Activated CD4-positive, alpha-beta T cell treated with anti-CD3 and anti-CD28 coated beads, Interleukin-2, amount 50 U/mL, for 24 hours (primary cell): ENCODE measurements at places on chromosomes 3 and 15.

GRCh38 chr3:115165266-115165665 lies 18.2 kb upstream of the ZBTB20 start:
- no peak for DNase-seq

GRCh38 chr15:56082263-56082761 lies 88.9 kb upstream of the NEDD4 start:
- DNase-seq, result no peak

DNA sequence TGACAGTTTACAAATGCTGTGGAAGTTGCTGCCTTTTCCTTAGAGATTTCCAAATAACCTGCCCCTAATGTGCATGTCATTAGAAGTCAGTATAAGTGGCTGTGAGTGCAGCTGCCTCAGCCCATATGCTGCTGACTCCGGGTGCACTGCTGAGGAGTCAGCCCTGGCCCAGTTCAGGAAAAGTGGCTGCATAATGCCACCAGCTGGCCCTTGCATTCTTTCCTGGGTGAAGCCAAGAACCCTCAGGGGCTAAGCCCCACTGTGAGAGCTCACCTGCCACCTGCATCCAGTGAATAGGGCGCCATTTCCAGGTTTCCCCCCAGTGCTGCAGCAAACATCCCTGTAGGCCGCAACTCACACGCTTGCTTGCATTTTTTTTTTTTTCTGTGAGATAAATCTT lies 139.9 kb downstream of the TJP1 start:
- DNase-seq, result no peak

DNA sequence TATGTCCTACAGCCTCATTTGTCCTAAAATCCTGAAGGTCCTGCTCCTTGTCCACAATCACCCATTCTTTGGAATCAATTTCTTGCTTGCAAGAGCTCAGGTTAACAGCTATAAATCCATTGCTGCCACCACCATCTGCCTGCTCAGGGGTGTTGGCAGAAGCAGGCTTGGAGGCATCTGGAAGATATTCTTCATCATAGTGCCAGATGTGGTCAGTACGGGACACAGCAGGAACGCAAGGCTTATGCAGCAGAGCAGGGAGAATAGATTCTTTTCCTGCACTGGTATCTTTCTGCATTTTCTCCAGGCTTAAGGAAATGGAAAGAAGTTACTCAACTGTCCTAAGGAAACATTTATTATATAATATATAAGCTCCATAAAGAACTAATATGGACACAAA lies 38.5 kb upstream of the CDAN1 start:
- DNase-seq, result no peak

GRCh38 chr3:4904811-4905695 lies 74.2 kb upstream of the BHLHE40 start:
- DNase-seq, result no peak

GRCh38 chr15:39181940-39182339 lies 398.9 kb upstream of the THBS1 start:
- no peak for DNase-seq

- DNase-seq, result no peak
Observed at GRCh38 chr3:121894301-121894990, at the start of gene SLC15A2. Gene SLC15A2 (plus strand): TSS chr3:121894401. CDS start chr3:121894477, 76 bp downstream.

DNA sequence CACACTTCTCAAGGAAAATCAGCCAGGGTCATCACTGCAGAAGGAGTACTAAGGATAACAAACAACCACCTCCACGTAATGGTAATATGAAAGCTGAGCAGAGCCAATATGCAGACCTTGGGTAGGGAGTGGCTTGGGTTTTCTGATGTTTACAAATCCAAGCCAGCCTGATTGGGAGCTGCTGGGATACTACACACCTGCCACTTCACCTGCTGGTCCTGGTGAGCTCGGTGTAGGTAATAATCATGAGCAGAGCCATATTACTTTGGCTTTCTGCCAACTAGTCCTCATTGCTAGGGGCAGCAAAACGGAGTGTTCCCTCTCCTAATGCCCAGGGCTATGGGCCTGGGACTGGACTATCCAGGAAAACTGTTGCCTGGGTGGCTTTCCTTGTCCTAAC lies 433.5 kb upstream of the PPP2R3A start:
- no peak for DNase-seq

DNA sequence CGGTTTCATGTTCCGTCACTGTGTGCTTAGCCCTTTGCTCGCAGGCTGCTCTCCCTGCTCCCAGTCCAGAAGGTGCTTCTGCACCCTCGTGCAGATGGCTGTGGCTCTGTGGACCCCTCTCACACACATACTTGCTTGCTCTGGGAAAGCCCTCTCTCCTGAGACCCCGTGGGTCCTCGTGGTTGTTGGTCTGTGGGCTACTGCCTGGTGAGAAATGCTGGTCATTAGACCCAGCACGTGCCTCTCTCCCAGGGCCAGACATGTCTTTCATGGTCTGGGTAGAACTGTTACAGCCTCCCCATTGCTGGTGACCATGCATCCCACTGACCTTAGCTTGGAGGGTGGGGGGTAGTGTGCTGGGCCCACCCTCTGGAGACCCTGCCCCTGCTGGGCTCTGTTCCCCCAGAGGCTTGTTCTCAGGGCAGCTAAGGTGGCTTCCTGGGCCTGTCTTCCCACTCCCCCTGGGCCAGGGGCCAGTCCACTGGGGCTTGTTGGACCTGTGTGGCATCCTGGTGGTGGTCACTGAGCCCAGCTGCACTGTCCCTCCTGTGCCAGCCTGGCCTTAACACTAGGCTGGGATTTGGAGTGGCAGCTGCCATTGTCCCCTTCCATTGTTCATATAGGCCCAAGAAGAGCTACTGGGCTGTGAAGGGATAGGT lies 10.6 kb downstream of the C15orf39 start:
- DNase-seq, result no peak

GRCh38 chr15:69081310-69082004 lies 67.0 kb downstream of the NOX5 start:
- no peak for DNase-seq

GRCh38 chr3:29852767-29853166 lies 571.9 kb downstream of the RBMS3 start:
- no peak for DNase-seq

DNA sequence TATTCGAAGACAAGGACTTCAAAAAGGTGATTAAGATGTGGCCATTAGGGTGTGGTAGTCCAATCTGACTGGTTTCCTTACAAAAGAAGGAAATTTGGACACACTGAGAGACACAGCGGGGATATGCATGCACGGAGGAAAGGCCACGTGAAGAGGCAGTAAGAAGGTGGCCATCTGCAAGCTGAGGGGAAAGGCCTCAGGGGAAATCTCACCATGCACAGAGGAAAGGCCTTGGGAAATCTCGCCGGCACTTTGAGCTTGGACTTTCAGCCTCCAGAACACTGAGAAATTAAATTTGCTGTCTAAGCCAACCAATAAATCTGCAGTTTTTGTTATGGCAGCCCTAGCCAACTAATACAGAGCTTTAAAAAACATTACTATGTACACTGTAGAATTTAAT lies 78.8 kb downstream of the DLG1 start:
- DNase-seq, result no peak

- DNase-seq, result no peak
Observed at GRCh38 chr3:53101956-53102355, 28.3 kb downstream of the RFT1 start.

- DNase-seq, result no peak
Observed at GRCh38 chr15:76285241-76285825, 25.9 kb downstream of the ETFA start.

GRCh38 chr3:125179884-125180240 lies 32.7 kb downstream of the SLC12A8 start:
- no peak for DNase-seq

GRCh38 chr15:93159930-93160329 lies 70.9 kb upstream of the RGMA start:
- DNase-seq, result no peak

GRCh38 chr15:39946862-39947261 lies 12.9 kb downstream of the EIF2AK4 start:
- DNase-seq, result no peak

DNA sequence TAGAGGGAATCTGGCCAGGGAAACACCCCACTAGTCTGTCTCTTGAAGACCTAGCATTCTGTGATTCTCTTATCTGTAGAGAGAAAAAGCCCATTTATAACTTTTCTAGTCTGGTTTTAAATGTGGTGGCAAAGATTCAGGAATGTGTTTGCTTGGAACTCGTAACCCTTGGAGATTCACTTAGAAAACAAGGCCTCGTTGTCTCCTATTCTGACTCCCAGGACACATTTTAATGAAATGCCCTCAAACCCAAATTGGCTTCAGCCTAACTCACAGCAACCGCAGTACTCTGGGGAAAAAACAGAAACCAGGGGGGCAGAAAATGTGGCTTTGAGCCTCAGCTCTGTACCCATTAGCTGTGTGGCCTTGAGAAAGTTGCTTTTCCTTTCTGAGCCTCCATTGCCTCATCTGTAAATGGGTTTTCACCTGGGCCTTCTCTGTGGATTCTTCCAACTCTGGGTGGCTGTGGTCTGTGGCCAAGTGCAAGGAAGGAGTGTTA lies 36.5 kb downstream of the RPLP1 start:
- no peak for DNase-seq

DNA sequence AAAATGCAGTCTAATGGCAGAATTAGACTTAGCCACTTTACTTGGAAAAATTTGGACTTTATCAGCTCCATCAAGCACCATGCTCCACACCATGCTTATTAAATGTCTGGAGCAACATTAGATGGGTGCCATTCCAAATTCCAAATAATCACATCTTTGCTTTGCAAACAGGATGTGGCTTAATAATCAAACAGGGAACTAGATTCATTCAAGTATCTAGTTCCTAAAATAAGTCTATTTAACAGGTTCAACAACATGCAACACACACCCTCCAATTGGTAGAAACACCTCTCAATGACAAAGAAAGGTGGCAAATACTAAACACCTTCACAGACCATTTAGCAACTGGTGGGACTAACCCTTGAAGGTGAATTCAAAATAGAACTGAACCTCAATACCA lies 3.5 kb downstream of the HEXA start:
- DNase-seq, result no peak

DNA sequence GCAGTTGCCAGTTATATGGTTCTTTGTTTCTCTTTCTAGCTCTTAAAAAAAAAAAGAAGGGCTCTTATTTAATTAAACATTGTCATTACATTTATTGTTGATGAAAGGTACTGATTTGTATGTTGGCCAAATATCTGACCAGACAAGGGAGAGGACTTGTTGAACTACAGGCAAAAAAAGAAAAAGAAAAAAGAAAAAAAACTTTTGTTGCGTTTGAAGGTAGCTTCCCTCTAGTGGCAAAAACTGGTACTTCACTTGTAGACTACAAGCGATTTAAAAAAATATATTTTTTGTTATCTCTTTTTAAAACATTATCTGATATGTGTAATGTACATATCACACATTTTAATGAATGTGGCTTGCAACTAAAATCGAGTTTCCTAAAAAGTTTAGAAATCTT lies 280.6 kb downstream of the ROBO2 start:
- no peak for DNase-seq

GRCh38 chr3:13217736-13218540 lies 144.7 kb upstream of the IQSEC1 start:
- no peak for DNase-seq

- no peak for DNase-seq
Observed at GRCh38 chr3:156718622-156719306, 44.4 kb downstream of the TIPARP start.

DNA sequence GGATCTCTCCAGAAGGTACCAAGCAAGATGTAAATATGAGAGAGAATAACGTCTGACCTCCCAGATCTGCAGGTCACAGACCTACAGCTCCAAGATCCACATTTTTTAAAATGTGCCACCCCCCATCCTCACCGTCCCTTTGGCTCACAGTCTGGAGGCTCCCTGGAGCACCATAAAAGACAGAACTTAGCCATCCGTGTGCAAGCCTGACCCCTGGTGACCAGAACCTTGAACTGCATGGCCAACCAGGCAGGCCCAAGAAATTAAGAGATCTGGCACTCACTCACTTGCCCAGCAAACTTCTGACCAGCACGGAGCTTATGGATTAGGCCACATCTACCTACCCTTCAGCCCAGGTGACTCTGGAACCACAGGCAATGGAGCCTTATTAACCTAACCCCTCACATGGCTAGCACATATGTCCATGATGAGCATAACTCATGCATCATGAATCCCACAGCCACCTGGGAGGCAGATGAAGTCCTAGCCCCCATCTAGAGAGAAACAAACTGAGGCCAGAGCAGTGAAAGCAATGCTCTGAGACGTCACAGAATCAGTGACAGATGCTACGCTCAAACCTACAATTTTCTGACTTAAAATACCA lies 275.3 kb downstream of the UACA start:
- DNase-seq, result peak; percentile 68

DNA sequence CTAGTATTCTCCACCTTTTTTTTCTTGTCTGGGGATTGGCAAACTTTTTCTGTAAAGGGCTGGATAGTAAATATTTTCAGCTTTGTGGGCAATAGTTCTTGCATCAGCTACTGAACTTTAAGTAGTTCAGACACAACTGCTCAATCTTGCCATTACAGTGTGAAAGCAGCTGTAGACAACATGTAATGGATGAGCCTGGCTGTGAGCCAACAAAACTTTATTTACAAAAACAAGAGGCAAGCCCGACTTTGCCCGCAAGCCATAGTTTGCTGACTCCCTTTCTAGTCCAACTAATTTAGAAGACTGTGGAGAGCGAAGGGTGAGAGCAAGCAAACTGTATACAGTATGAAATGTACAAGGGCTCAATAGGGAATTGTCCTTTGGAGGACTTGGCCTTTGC lies 6.2 kb downstream of the FRMD4B start:
- no peak for DNase-seq

- no peak for DNase-seq
Observed at GRCh38 chr3:52084954-52085680, 28.7 kb upstream of the DUSP7 start.

- no peak for DNase-seq
Observed at GRCh38 chr3:119530456-119530855, 29.0 kb downstream of the CD80 start.

- DNase-seq, result peak; percentile 21
Observed at GRCh38 chr15:51681303-51681963, at the start of gene SCG3. Gene SCG3 (plus strand): TSS chr15:51681503. CDS start chr15:51681756, 253 bp downstream.

DNA sequence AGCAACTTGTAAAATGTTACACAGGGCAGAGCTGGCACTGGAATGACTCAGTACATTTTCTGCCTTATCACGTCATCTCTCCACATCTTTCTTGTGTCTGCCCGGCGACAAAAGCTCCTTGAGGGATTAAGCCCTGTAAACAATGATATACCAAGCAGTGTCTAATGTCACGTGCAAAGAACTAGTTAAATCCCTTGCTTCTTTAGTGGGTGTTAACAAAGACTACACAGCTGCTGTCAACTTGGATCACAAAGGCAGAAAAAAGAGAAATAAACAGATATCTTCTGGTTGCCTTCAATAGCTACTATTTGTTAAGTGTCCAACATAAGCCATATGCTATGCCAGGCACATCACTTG lies 48.1 kb upstream of the FRMD4B start:
- DNase-seq, result no peak

- DNase-seq, result no peak
Observed at GRCh38 chr3:15330031-15330596, 2.3 kb downstream of the SH3BP5 start.

- DNase-seq, result no peak
Observed at GRCh38 chr3:61928039-61928438, 366.7 kb downstream of the PTPRG start.

DNA sequence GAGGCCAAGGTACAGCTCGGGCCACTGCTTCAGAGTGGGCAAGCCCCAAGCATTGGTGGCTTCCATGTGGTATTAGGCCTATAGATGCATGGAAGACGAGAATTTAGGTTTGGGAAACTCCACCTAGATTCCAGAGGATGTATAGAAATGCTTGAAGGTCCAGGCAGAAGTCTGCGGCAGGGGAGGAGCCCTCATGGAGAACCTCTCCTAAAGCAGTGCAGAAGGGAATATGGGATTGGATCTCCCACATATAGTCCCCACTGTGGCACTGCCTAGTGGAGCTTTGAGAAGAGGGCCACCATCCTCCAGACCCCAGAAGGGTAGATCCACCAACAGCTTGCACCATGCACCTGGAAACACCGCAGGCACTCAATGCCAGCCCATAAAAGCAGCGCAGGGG lies 48.1 kb upstream of the XXYLT1 start:
- no peak for DNase-seq
